EL (cell line): ENCODE measurements at places on chromosomes 16 and 17.

DNA sequence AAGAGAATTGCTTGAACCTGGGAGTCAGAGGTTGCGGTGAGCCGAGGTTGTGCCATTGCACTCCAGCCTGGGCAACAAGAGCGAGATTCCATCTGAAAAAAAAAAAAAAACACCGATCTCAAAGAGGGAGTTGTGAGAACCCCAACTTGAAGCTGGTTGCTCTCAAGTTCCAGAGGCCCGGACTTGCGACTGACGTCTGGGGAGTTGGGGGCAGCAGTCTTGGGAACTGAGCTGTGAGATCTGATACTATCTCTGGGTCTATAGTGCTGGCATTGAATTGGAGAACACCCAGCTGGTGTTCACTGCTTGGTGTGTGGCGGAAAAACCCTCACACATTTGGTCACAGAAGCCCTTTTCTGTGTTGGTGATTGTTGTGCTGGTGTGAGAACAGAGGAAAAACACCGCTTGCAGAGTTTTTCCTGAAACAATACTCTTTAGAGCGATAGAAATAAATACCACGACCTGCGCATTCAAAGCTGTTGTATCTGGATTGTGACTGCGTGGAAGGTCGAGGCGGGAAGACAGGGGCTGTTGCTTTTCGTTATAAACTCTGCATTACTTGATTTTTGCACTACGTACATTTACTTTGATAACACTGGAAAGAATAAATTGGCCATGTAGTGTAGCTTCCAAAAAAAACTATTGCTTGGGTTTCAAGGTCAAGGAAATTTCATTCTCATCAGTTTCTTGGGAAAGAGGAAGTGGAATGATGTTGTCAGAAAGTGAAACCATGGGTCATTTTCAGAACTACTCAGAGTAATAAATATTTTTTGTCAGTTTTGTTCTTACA, 8.8 kb downstream of the SCIMP start:
- DNase-seq, result no peak

GRCh38 chr17:79671085-79671694, 59.6 kb upstream of the ENPP7 start:
- no peak for DNase-seq

- no peak for DNase-seq
These were observed 42.6 kb downstream of the ANKFY1 start for GRCh38 chr17:4221163-4221562.

DNA sequence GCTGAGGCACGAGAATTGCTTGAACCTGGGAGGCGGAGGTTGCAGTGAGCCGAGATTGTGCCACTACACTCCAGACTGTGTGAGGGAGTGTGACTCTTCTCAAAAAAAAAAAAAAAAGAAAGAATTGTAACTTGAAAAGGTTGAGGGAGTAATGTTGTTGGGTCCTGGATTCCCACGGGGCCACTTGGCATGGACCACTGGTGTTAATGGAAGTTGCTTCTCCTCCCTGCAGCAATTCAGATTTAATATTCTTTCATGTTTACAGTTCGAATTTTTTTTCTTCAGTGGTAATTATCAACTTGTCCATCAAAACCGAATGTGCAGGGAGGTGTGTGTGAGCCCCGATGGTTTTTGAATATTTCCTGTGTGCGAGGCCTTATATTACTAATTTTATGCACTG, 7.2 kb downstream of the EPN2 start:
- DNase-seq, result no peak

GRCh38 chr17:80377798-80378197, 37.2 kb upstream of the ENDOV start:
- DNase-seq, result no peak

DNA sequence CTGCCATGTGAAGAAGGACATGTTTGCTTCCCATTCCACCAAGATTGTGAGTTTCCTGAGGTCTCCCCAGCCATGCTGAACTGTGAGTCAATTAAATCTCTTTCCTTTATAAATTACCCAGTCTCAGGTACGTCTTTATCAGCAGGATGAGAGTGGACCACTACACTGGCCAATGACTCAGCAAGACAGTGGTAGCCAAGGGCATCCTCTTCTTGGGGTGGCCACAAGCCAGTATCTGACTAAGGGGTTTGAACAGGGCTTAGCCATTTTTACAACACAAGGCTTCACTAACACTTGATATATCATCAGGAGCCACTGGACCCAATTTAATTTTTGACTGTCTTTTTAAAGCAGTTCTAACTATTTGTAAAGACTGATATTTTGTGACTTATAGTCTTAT, 21.1 kb upstream of the KRT24 start:
- DNase-seq, result no peak

DNA sequence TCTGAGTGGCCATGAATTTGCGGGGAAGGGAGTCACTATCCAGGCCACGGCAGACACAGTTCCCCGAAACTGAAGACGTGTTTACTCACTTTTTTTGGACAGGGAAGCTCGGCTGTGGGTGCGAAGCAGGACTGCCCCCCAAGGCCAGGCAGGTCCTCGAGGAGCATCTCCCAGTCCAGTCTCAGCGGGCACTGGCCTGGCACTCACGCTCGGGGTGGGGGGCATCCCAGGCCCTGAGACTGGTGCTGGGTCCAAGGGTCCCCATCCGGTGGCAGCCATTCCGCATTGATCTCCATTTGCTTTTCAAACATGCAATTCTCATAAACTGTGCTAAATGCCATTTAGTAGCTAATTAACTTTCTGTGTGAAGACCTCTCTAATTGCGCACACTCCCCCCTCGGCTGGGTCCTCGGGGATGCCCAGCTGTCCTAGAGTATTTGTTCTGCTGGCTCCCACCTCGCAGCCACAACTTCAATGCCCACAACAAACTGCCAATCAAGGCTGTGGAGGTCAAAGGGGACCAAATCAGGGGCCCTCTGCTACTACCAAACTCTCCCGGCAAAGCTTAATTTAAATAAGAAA, 50.2 kb downstream of the TBC1D16 start:
- no peak for DNase-seq
